ENCODE measurements at places on chromosomes 7 and 10.

GRCh38 chr7:50304911-50305582 lies 531 bp downstream of the IKZF1 start:
- DNase-seq, result no peak

DNA sequence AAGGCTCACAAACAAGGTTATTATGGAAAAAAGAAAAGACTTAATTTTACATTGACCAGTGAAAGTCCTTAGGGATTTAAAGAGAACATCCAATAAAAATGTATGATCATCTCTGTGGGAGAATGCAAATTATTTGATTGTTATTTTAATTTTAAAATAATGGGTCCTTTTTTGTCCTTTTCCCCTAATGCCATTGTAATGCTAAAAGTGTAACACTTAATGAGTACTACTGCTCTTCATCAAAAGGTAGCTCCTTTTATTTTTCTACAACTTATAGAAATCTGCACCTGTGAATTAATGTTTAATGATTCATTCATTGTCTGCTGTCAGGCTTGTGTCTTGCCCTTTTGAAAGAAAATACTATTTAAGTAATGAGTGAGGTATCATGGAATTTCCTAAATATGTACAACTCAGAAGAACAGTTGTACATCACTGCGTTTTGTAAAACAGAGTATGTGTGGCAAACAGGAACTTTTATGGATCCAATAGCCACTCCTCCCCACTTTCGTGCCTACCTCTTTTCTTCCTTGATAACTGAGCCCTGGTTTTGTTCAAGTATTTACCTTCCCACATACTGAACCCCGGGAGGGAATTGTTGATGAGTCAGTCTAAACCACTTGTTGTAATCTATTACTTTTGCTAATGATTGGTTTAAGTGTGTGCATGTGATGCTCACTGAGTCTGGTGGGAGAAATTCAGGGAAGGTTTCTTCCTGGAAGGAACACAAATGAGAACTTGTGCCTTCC lies 19.9 kb upstream of the TRUB1 start:
- DNase-seq, result no peak

DNA sequence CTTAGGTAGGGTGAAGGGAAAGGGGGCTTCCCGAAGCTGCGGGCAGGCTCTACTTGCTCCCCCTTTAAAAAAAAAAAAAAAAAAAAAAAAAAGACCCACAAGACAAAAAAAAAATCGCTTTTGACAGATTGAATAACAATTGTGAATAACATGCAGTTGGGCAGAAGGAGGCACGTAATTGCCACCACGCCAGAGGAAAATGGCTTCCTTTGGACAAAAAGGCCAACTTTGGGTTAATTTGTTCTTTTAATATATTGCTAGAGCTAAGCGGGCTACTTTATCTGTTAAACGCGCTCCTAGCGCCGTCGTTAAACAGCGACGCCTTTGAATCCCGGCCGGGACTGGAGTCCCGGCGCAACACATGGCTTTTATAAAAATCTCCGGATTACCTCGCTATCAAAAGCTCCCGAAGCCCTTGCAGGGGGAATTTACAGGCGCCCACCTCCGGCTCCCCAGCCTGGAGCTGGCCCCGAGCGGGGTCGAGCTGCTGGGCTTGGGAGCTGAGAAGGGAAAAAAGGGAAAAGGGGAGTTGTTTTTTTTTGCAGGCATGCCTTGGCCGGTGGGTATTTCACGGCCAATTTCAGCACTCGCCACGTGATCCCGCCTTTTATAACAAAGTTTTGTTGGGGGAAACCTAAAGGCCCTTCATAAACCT lies 1.2 kb downstream of the HOXA11 start:
- DNase-seq, result no peak

GRCh38 chr7:150927157-150927955 lies 50.8 kb downstream of the KCNH2 start:
- DNase-seq, result peak; percentile 19

DNA sequence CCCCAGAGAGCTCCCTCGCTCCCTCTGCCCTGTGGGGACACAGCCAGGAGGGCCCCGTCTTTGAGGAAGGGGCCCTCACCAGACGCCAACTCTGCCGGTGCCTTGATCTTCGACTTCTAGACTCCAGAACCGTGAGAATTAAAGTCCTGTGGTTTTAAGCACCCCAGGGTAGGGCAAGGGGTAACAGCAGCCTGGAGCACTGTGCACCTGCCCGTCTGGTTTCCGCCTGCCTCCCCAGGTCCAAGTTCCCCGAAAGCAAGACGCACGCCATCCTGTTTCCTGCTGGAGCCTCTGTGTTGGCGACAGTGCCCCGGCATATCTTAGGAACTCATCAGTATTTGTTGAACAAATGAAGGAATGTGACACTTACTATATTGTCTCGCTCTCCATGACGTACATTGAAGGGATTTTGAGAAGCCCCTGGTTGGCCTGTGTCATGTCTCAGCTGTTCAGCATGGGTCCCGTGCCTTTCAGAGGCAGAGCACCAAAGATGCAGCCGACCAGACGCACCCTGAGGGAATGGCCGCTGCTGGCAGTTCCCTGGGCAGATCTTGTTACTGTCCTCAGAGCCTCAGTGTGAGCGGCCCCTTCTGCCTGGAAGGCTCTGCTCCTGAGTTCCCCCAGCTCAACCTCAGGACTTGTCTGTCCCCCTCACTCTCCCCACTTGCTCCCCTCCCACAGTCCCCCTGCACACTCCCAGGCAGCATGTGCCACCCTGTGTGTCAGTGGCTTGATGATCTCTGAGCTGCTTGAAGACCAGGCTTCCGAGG lies 226.2 kb downstream of the TCERG1L start:
- DNase-seq, result no peak

DNA sequence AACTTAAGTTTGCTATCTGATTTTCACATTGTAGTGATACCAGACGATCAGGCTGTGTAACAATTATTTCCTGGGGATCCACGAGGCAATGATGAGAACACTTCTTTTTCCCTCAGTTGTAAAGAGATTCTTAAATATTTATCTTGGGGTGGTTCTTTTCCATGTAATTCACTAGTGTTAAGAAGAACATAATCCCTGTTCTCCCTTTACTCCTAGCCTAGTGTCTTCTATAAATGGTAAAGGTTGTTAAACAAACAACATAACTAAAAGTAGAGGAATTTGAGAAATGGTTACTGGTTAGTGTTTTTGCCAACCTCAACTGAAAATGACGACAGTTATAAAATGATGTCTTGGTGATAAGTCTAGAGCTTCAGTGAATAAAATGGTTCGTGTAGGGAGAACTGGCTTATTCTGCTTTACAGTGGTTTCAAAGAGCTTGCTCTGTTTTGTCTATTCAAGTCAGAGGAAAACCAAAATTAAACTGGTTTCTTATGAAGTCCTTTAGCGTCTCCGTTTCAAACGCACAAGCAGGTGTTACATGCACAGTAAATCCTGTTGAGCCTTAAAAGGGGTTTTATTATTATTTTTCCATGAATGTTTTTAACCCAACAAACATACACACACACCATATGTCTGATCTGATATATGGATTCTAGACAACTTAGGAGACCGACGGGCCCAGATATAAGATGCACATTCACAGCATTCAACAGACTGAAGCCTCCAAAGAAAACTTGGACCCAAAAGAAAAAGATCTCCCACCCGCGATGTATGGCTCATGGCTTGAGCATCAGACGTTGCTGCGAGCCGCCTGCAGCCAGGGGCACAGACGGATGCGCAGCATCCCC lies 1.1 kb downstream of the TBX20 start:
- DNase-seq, result no peak

DNA sequence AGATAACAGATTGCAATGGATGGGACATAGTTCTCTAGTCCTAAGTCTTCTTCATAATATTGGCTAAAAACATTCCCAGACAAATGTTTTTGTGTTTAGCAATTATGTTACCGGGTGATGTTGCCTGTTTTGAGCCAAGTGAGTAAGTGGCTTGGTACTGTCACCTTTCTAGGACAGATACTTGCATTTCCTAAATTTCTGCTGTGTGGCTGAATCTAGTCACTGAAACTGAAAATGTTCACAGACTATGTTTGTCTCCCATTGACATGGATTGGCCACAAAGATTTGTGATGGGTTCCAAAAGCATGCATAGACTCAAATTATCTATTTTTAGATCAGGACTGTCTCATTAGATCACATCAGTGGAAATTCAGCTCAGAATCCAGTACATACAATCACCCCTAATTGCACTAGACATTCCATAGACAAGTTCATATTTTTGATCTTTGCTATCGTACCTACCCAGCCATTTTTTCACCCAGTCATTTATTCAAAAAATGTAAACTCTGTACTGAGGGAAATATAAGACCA lies 1222.1 kb upstream of the AUTS2 start:
- no peak for DNase-seq

GRCh38 chr7:151058781-151059366 lies 515 bp upstream of the SLC4A2 start:
- no peak for DNase-seq

- DNase-seq, result no peak
These were observed 332.7 kb upstream of the MAGI2 start for GRCh38 chr7:79786187-79786586.

DNA sequence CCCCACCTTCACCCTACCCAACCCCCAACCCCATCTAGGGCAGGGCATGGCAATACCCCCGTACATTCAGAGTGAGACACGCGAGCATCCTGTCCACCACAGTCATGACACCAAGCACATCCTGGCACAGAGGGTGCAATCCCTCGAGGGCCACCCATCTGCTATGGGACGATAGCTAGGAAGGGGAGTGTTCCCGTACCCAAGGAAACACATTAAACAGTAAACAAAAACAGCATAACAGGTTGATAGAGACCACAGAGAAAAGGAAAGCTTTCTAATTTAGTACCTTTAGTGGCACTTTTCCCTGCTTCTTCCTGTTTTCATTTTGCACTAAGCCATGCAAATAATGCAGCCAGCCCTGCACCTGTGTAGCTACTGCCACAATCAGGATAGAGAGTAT lies 2.3 kb upstream of the SMKR1 start:
- DNase-seq, result no peak

- no peak for DNase-seq
These were observed 46.7 kb upstream of the DLG5 start for GRCh38 chr10:77973276-77973675.

DNA sequence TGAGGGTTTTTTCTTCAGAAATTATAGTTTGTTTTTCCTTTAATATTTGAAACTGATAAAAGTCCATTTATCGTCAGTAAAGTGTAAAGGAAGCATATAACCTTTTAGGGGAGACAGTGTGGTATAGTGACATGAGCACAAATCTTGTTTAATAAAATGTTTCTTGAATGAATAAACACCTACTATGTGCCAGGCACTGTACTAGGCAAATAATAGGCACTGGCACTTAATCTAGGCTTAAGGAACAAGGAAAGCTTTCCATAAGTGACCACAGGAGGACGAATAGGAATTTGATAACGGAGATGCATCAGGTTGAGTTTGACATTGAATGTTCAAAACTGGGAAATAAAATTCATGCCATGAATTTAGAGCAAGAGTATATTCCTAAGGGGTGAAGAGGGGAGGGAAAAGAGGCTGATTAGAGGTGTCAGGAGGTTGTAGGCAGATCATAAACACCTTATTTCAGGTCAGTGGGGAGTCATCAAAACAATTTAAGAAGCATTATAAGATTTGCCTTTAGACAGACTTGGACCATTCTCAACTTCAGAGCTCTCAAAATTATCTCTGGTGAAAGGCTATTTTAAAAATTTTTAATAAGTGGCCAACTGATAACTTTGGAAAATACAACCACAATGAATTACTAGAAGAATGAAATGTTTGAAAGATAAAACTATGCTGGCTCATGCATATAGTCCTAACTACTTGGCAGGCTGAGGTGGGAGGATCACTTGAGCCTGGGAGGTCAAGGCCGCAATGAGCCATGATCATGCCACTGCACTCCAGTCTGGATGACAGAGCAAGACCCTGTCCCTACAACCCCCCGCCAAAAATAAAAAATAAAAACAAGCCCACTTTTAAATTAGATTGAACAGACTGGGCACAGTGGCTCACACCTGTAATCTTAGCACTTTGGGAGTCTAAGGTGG lies 22.4 kb downstream of the RALA start:
- no peak for DNase-seq

- DNase-seq, result no peak
These were observed 17.0 kb upstream of the ORAI2 start for GRCh38 chr7:102416406-102416805.

DNA sequence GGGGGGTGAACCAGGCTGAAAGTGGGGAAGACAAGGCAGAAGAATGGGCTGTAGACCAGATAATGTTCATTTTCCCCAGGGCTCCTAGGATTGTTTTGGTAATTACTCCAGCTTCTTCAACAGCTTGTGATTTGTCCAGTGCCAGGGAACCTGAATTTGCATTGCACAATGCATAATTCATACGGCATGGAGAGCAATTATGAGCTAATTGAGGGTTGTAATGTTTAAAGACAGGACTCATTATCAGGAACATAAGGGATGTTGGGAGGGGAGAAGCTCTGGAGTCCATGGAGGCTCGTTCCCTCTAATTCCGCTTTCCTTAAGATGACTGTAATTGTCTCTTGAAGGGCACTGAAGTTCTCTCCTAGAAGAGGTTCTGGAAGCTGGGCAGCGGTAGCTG lies 405.0 kb upstream of the ZMIZ1 start:
- no peak for DNase-seq

DNA sequence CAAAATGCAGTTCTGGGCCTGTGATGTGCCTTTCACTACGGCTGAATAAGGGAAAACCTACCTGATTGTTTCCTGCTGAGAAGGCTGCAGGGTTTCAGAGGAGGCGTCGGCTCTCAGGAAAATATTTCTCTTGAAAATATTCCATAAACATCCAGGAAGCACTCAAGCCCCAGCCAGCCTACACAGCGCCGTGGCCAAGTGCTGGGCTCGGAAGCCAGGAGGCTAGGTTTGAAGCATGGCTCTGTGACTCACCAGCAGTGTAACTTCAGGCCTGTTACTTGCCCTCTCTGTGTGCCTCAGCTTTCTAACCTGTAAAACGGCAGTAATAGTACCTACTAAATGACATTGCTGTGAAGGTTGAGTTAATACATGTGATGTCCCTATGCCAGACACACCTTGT lies 399.1 kb downstream of the GATA3 start:
- peak; percentile 8 for DNase-seq

DNA sequence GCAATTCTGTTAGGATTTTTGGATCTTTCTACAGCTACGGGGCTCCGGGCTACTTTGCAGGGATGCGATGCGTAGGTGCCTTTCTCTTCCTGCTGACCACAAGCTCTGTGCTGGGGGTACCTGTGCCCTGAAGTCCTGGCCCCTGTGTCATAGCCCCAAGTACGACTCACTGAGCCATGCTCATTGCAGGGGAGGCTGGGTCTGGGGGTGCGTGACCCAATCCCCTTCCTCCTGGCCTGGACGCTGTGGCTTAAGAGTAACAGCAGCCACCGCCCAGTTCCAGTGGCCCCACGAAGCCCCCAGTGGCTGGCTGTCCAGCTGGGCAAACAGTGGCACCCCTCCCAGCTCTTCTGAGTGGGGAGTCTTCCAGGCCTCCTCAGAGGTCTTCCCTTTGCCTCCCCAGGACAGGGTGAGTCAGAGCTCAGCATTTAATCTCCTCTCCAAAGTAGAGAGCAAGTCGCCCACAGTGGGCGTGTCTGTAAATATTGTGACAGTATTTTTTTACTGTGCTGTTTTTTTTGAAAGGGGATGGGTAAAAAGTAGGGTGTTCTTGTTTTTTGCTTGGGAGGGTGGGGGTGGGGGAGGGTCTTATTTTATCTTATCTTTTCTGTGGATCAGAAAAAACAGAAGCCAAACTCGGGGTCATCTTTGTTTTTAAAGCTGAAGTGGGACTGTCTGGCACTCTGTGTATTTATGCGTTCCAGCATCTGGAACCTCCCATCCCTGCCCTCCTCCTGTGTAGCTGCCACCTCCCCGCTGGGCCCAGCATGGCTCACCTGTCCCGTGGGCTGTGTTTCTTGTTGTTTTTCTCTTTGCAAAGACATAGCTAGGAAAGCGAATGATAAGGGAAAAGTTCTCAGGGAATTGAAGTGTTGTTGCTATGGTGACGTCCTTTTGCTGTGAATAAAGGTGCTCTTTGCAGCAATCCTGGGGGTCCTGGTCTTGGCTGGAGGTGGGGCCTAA lies 8.2 kb downstream of the LFNG start:
- no peak for DNase-seq
